Body of pancreas (tissue), 4 donors: ENCODE measurements at places on chromosomes 7 and 10. TPM values are rescaled to one million over a fixed set of nuclear protein-coding genes. Genes with fewer than 3 reads are reported as not detected.

Gene NAT16
- total RNA-seq: not detected

DNA sequence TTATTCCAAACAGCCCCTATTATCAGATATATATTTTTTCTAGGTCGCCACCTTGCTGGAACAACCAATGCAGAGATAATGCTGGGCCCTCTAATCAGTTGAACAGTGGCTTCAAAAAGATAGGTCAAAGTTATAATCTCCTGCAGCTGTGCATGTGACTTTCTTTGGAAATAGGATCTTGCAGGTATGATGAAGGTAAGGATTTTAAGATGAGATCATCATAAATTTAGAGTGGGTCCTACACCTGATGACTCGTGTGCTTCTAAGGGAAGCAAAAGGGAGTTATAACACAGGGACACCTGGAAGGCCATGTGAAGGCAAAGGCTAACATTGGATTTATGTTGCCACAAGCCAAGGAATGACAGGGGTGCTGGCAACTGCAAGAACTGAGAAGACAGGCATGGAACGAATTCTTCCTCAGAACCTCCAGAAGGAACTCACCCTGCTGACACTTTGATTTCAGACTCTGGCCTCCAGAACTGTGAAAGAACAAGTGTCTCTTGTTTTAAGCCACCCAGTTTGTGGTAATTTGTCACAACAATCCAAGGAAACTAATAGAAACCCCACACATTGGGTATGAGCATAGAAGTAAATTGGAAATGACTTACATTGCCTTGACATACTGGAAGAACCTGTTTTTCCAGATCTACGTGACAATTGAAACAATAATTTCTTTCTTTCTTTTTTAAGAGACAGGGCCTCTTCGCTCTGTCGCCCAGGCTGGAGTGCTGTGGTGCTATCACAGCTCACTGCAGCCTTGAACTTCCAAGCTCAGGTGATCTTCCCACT lies 34.4 kb downstream of the CCDC71L start:
- H3K27ac ChIP-seq: peak overlapping the region; percentile 69
- H3K4me3 ChIP-seq: no peak overlapping the region
- no peaks in the 10 kb centered on the region for H3K36me3 ChIP-seq
- H3K27me3 ChIP-seq: no peaks in the 10 kb centered on the region
- DNase-seq: peak; percentile 11
- H3K4me1 ChIP-seq: peaks cover 18% of the 10 kb centered on the region

GRCh38 chr10:63595072-63595471 lies 73.9 kb downstream of the REEP3 start:
- no peak for DNase-seq
- H3K4me1 ChIP-seq: no peaks in the 10 kb centered on the region
- no peaks in the 10 kb centered on the region for H3K27me3 ChIP-seq

DNA sequence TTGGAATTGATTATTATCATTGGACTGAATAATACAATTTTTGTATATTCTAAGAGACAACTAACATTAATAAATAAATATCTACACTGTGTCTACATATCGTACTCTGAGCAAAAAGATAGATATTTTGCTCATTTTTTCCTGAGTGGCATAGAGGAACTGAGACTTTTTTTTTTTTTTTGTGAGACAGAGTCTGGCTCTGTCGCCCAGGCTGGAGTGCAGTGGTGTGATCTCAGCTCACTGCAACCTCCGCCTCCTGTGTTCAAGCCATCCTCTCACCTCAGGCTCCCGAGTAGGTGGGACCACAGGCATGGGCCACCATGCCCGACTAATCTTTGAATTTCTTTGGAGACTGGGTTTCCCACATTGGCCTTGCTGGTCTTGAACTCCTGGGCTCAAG lies 14.0 kb downstream of the KMT2E start:
- no peak overlapping the region for H3K4me3 ChIP-seq
- DNase-seq: no peak
- H3K27me3 ChIP-seq: no peaks in the 10 kb centered on the region
- peaks cover 91% of the 10 kb centered on the region for H3K4me1 ChIP-seq
- H3K27ac ChIP-seq: no peak overlapping the region
- H3K36me3 ChIP-seq: no peaks in the 10 kb centered on the region

Gene MDFIC
- total RNA-seq: 12.5 TPM

DNA sequence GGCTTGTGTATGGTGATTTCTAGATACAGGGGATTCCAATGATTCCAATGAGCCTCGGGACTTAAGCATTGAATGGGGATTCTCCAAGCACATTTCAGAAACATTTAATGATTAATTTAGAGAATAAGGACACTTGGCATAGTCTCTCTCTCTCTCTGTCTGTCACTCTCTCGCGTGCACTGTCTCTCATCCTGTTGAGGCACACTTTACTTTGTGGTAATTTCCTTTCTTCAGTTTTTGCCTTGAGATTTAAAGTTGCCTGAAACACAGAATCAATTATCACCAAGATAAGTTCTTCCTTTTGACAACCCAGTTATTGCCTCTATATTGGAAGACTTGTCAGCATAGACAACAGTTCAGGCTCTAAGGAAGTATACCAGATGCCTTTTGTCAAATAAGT lies 131.6 kb downstream of the ARID5B start:
- H3K4me1 ChIP-seq: peaks cover 8% of the 10 kb centered on the region
- DNase-seq: no peak
- H3K27me3 ChIP-seq: no peaks in the 10 kb centered on the region
- no peak overlapping the region for H3K4me3 ChIP-seq
- H3K36me3 ChIP-seq: no peaks in the 10 kb centered on the region
- H3K27ac ChIP-seq: no peak overlapping the region

Gene SLC16A9
- 2.6 TPM for total RNA-seq

Gene SPDYE2
- not detected for total RNA-seq

DNA sequence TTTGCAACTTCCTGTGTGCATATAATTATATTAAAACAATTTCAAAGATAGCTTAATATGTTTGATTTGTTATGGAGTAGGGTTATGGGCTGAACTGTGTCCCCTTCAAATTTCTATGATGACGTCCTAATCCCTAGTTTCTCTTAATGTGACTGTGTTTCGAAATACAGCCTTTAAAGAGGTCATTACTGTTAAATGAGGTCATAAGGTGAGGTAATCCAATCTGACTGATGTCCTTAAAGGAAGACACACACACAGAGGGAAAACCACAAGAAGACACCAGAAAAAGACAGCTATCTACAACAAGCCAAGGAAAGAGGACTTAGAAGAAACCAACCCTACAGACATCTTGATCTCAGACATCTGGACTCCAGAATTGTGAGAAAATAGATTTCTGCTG lies 407.4 kb downstream of the MAGI2 start:
- H3K36me3 ChIP-seq: no peaks in the 10 kb centered on the region
- no peaks in the 10 kb centered on the region for H3K27me3 ChIP-seq
- H3K4me1 ChIP-seq: no peaks in the 10 kb centered on the region
- no peak overlapping the region for H3K27ac ChIP-seq
- H3K4me3 ChIP-seq: no peak overlapping the region

Gene MGMT
- 25.4 TPM for total RNA-seq

Gene GPR146
- 8.8 TPM for total RNA-seq

DNA sequence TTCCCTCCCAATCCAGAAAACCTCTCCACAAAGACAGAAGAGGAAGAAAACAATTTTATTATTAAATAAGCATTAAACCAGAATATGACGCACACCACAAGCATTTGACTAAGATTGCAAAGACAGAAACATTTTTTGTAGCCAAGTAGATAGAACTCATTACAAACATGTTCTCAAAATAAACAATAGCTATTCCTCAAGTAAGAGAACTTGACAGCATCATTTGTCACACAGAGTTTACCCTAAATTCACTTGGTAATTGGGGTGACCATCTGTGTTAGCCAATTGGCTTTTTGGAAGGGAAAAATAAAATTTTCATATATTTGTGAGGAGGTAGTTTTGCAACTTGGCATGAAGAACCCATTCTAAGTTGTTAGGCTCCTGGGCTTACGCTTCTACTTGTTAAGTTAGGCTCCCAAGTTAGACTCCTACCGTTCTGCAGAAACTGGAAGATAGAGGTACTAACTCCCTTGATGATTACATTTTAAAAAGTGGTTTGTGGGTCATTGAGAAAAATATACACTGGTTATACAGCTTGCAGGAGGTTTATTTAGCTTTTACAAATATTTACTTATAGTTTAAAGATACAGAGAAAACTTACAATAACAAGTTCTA lies 618.6 kb upstream of the CNTNAP2 start:
- H3K36me3 ChIP-seq: no peaks in the 10 kb centered on the region
- no peak overlapping the region for H3K27ac ChIP-seq
- no peak overlapping the region for H3K4me3 ChIP-seq
- no peaks in the 10 kb centered on the region for H3K4me1 ChIP-seq
- no peak for DNase-seq

DNA sequence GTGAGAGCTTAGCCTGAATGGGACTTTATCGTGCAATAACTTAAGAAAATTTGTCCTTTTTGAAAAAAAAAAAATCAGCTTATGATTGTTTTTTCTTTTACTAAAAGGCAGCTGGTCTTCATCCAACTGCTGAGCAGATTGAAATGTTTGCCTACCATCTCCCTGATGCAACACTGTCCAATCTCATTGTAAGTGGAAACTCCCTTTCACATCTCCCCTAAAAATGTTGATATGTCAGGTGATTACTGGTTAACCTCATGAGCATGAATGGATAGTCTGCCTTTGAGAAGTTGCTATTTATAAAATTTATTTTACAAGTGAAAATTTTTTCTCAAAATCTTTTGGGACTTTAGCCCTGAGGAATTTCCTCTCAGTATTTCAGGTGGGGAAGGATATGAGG lies 17.8 kb upstream of the HKDC1 start:
- peaks cover 32% of the 10 kb centered on the region for H3K36me3 ChIP-seq
- H3K4me1 ChIP-seq: no peaks in the 10 kb centered on the region
- H3K27me3 ChIP-seq: no peaks in the 10 kb centered on the region
- no peak for DNase-seq
- no peak overlapping the region for H3K27ac ChIP-seq

Gene VSTM4
- 5.6 TPM for total RNA-seq

- DNase-seq: no peak
- H3K4me1 ChIP-seq: peaks cover 6% of the 10 kb centered on the region
- no peak overlapping the region for H3K27ac ChIP-seq
Measured at GRCh38 chr7:137682596-137682995, 164.2 kb downstream of the DGKI start.

- no peak overlapping the region for H3K27ac ChIP-seq
- H3K4me3 ChIP-seq: no peak overlapping the region
- no peaks in the 10 kb centered on the region for H3K4me1 ChIP-seq
- no peaks in the 10 kb centered on the region for H3K36me3 ChIP-seq
- no peaks in the 10 kb centered on the region for H3K27me3 ChIP-seq
Measured at GRCh38 chr10:116201011-116201410, 72.0 kb downstream of the GFRA1 start.

DNA sequence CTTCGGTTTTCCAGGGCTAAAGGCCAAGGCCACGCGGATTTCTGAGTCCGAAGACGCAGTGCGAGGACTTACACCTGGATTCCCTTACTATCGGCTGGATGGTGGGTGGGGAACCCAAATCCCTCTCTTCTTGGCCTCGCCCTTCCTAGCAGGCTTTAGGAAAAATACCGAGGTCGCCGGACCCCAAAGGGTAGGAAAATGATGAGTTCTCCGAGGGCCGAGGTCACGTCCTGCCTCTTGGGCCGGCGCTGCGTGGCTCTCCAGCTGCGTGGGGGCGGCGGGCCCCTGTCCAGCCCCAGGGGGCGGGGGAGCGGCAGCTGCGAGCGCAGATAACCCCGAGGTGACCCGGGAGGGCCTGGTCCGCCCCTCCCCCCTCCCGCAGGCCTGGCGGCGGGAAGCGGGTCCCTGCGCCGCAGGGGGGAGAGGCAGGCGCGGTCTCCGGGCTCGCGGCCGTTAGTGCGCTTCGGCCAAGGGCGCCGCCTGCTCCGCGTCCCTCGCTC lies 805 bp upstream of the HMX3 start:
- no peaks in the 10 kb centered on the region for H3K36me3 ChIP-seq
- DNase-seq: no peak
- no peak overlapping the region for H3K27ac ChIP-seq
- H3K4me3 ChIP-seq: no peak overlapping the region
- H3K4me1 ChIP-seq: peaks cover 65% of the 10 kb centered on the region
- peaks cover 52% of the 10 kb centered on the region for H3K27me3 ChIP-seq

DNA sequence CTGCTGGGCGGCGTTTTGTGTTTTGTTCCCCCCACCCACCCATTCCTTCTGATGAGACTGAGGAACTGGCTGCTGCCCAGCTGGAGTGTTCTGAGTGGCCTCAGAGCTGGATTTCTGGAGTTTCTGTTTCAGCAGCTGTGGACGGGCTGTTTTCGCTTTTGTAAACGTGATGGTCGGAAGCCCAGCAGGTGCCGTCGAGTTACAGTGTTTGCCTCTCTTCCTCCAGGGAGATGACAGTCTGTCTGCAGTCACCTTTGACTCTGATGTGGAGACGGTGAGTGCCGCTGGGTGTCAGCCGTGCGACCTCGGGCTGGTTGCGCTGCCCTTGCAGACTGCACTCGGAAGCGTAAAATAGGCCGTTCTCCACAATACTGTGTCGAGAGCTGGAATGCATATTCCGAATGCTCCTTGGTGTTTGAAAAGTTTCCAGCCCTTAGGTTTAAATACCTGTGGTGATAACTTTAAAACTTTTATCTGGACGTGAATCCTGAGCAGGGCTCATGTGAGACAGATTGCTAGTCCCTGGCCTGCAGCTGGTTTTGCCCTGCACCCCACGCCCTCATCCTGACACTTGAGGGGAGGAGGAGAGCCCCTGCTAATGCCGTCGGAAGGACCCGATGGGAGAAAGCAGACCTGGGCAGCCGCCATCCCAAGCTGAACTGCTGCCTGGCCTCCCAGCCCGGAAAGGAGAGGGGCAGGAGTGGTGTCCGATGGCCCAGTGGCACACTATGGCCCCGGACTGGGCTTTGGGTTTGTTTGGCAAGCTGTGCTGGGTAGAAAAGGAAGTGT lies 8.3 kb downstream of the IQCE start:
- no peaks in the 10 kb centered on the region for H3K27me3 ChIP-seq
- DNase-seq: no peak
- no peak overlapping the region for H3K27ac ChIP-seq
- H3K36me3 ChIP-seq: no peaks in the 10 kb centered on the region

Gene HMX2
- total RNA-seq: not detected

- H3K4me3 ChIP-seq: no peak overlapping the region
- H3K27me3 ChIP-seq: peaks cover 1% of the 10 kb centered on the region
- H3K36me3 ChIP-seq: no peaks in the 10 kb centered on the region
- H3K27ac ChIP-seq: no peak overlapping the region
- DNase-seq: no peak
- H3K4me1 ChIP-seq: no peaks in the 10 kb centered on the region
Measured at GRCh38 chr10:97179731-97180362, 5.9 kb downstream of the SLIT1 start.

- peak overlapping the region; percentile 76 for H3K27ac ChIP-seq
- H3K4me3 ChIP-seq: no peak overlapping the region
- peak; percentile 8 for DNase-seq
- no peaks in the 10 kb centered on the region for H3K27me3 ChIP-seq
- H3K36me3 ChIP-seq: no peaks in the 10 kb centered on the region
- peaks cover 16% of the 10 kb centered on the region for H3K4me1 ChIP-seq
Measured at GRCh38 chr7:11831156-11831735, 752 bp downstream of the THSD7A start.

Gene LLCFC1
- total RNA-seq: not detected
